Fibroblast of skin of abdomen (primary cell): ENCODE measurements at places on chromosomes 3 and 15.

GRCh38 chr3:43627360-43627759, 5.5 kb upstream of the ANO10 start:
- no peak for DNase-seq

DNA sequence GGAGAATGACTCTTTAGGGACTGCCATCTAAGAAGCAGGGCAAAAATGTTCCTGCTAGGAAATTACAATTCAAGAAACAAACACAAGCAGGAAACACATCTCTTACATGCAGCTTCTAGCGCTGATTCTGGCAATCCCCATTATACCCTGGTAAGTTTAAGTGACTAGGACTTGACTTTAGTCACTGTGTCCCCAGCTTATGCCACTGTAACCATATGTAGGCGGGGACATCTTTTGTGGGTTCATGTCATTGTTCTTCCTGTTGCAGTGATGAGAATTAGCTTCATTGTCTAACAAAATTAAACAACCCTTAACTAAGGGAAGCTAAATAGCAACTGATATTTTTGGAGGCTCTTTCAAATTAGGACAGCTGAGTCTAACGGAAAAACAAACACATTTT, 17.9 kb upstream of the FAM81A start:
- DNase-seq, result no peak

DNA sequence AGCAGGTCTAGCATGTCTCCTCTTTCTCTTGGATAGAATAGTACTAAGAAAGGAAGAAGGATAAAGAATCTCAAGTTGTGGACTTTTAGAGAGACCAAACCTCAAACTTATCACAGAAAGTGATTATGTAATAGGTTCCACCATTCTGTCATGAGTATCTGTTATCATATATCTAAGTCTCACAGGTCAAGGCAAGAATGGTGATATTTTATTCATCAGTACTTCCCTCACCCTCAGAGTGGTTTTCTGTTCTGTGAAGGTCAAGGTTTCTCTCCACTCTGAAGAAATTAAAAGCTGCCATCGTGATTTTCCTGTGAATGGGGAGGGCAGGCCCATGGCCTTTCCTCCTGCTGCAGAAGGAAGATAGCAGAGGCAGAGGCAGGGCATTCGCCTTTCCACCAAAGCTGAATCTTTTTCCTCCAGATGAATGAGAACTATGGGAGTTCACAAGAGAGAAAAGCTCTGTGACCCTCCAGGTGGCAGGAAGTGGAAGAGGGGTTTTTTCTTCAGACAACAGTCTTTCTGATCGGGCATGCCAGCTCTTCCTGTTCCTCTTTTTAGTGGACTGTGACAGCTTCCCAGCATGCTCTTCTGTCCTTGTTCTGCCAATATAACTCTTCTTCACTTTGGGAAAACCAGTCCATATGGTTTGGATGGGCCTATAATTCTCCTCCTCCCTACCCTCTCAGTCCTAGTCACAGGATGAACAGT, 37.1 kb upstream of the CCK start:
- DNase-seq, result no peak

GRCh38 chr15:69305933-69306568, 7.3 kb downstream of the PAQR5 start:
- DNase-seq, result no peak

DNA sequence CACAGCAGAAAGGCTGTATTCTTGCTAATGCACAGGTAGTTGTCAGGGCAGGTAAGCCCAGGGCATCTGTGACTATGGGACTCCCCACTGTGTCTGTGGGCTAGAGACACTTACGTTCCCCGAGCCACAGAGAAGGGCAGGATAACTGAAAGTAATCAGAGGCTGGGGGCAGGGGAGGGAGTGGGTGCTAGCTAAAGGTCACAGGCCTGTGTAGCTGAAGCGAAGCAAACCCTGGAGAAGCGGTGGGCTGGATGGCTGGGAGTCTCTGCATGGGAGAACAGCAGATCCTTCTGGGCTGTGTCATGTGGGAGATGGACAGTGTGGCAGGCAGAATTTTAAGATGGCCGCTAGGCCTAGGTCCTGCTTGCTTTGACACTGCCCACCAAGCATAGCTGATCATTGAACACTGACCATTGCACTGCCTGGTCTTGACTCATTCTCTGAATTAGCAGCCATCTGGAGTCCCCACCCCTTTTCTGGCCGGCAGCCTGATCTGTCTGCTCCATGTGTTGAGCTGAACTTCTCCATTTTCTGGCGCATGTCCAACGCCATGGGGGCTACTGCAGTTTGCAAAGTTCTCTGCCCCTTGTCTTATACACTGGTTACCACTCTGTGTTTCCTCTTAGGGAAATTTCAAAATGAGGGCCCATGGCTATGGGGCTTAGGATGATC, 110.0 kb downstream of the DGKG start:
- DNase-seq, result peak; percentile 18

DNA sequence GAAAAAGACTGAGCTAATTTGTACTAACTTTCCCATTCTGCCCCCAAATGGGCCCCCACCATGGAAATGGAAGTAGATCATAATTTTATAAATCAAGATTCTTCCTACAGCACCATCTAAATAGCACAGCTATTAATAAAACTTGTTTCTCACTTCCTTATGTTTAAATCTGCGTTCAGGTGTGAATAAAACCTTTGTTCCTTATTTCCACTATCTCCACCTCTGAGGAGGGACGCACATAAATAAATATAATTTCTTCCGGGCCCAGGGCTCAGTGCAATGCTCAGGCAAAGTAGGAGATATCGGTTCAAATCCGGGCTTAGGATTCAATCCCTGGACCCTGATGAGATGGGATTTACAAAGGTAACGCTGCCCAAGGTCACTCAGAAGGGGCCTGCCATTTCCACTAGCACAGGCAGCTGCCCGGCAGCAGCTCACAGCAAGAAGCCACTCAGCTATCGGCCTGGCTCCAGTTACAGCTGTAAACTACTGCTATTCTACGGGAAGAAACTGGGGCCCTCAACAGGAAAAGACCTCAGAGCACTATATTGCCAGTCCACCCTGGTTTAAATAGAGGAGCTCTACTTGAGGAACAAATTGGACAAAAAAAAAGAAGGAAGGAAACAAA, 52.5 kb downstream of the FOXP1 start:
- DNase-seq, result no peak

DNA sequence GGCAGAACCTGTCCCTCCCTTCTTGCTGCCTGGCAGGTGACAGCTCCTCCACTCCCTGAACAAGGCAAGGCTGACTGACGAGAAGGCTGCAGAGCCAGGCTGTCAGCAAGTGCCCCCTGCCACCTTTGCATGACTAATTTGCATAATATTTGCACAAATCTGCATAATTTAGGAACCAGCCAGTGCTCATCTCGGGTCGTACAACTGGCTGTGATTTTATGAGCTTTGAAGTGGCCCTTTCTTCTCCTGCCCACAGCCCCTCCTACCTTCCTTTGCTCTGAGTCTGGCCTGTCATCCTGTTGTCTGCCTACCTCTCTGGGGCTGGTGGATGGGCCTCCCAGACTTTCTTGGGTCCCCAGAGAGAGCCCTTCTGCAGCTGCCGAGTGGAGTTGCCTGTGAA, 58.9 kb downstream of the LINGO1 start:
- no peak for DNase-seq

DNA sequence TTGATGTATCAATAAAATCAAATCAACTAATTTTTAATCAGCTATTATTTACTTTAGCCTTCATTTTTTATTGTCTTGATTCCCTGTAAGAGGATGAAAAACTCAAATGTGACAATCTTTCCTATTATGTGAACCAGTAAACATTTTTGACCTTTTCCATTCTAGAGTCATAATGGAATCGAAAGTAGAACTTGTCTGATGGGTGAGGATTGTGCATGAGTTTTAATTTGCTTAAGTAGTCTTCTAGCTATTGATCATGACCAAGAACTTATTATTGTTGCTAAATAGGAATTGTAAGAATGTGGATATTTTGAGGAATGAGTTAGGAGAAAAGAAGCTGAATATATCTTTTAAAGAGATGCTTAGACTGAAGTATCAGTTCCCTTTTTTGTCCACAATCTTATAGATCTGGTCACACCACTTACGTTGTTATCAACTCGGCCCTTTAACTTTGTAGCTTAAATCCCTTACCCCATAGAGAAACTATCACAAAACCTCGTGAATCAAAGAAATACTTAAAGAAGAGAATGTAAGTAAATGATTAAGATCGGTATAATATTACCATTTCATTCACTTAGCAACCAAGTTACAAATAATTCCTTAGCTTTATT, 147.3 kb downstream of the TP63 start:
- DNase-seq, result no peak

- DNase-seq, result no peak
Measured at GRCh38 chr3:190013943-190014924, 106.5 kb downstream of the P3H2 start.

- no peak for DNase-seq
Measured at GRCh38 chr3:98188545-98188944, 22.0 kb downstream of the OR5H15 start.

DNA sequence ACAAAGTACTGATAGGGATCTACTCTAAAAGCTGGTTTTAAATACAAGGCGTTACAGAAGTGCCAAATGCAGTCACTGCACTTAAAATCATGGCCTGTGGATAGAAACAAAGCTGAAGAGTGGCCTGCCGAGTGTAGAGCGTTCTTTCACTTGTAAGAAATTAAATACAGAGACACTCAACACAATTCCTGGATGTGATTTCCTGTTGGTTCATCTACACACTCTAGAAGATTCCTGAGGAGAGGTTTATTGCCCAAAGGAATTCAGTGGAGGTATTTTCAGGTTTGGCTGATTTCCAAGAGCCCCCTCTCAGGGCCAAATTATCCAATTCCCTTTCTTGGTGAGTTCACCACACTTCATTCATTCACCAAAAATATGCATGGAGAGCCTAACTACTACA, 200.3 kb upstream of the IL12A start:
- peak; percentile 95 for DNase-seq

- DNase-seq, result no peak
Measured at GRCh38 chr3:195221876-195222617, 48.9 kb downstream of the XXYLT1 start.

DNA sequence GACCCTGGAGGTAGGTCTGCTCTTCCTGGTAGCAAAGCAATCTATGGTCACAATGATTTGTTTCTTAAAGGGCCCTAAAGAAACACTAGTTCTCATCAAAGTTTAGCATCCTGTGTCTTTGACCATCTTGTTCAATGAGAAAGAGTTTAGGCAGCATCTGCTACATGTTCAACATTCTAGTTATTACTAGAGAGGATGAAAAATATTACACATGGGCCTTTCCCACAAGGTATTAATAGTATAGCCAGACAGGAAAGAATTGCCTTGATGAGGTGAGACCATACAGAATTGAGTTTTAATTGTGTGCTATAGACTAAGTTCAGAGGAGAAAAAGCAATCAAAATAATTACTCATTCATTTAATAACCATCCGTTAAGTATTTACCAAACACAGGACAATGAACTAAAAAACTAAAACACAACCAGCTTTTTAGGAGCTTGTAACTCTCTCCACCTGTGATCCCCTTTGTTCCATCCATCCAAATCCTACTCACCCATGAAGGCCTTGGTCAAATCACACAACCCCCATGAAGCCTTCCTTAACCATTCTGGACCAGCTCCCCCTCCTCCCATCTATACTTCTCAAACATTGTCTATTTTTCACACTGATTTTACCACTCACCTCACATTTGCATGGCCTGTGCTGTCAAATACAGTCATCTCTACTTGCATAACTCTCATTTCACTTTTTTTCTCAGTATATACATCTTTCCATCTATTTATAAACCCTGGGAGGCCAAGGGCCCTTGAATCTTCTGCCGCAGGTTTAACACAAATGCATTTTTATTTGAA, 122.9 kb downstream of the RORA start:
- DNase-seq, result no peak

GRCh38 chr3:70992562-70993204, 590.8 kb downstream of the FOXP1 start:
- peak; percentile 82 for DNase-seq

GRCh38 chr3:29718661-29719065, 437.8 kb downstream of the RBMS3 start:
- peak; percentile 38 for DNase-seq

DNA sequence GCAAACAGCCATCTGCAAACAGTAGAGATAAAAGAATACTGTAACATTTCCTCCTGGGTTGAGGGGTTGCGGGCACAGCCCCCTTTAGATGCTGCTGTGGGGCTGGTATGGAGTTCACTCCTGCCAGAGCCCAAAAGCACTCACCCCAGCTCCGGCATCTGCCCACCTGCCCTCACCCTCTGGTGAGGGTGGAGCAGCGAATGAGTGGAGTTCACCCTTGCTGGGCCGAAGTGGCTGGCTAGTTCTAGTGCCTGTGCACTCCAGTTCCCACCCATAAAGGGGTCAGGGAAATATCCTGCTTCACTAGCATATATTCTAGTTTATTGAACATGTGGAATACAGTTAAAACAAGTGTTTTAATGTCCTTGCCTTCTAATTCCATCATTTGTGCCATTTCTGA, 209.7 kb upstream of the SGO1 start:
- no peak for DNase-seq

- no peak for DNase-seq
Measured at GRCh38 chr3:86416334-86416733, 574.6 kb downstream of the VGLL3 start.

GRCh38 chr3:28672406-28672805, 323.8 kb upstream of the AZI2 start:
- no peak for DNase-seq

GRCh38 chr3:10835406-10835805, 19.4 kb downstream of the SLC6A11 start:
- DNase-seq, result no peak

GRCh38 chr3:41932464-41932863, 29.4 kb downstream of the ULK4 start:
- no peak for DNase-seq

DNA sequence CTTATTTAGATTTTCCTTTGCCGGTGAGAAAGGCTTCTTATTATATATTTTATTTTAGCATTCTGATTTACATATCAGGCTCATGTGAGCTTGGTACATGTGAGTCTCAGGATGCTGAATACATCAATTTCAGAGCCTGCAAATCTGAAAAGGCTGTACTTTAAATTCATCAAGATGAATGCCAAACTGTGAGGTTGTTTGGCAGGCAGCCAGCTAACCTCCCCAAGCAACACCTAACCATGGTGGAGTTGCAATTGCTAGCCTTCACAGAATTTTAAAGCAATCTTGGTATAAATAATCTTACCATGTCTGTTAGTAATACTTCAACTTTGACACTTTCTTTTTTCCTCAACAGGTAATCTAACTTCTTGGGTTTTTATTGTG, 252.5 kb downstream of the CDIN1 start:
- DNase-seq, result no peak

DNA sequence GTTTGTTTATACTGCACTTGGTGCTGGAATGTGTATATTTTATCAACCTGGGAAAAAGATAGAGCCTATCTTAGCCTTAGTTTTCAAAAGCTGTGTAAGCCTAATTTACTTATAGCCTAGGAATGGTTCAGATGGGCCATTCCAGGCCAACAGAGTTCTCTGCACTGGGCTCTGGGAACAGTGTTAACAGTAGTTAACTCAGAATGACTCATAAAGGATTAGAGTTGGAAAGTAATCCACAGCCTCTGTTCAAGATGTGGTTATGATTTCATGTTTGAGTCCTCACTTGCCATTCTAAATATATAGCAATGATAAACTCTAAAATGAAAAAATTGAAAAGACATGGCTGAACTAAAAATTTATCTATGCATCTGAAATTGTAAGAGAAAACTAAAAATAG, 22.6 kb upstream of the PEX5L start:
- DNase-seq, result peak; percentile 61

- peak; percentile 83 for DNase-seq
Measured at GRCh38 chr3:112056451-112056929, 22.0 kb downstream of the TMPRSS7 start.

- no peak for DNase-seq
Measured at GRCh38 chr3:55313666-55314065, 173.4 kb downstream of the WNT5A start.

- DNase-seq, result no peak
Measured at GRCh38 chr3:16498130-16498890, 15.2 kb downstream of the RFTN1 start.

- no peak for DNase-seq
Measured at GRCh38 chr3:39937315-39937714, 127.9 kb downstream of the MYRIP start.
